CD4-positive, alpha-beta memory T cell (primary cell): ENCODE measurements at places on chromosomes 7 and 10.

DNA sequence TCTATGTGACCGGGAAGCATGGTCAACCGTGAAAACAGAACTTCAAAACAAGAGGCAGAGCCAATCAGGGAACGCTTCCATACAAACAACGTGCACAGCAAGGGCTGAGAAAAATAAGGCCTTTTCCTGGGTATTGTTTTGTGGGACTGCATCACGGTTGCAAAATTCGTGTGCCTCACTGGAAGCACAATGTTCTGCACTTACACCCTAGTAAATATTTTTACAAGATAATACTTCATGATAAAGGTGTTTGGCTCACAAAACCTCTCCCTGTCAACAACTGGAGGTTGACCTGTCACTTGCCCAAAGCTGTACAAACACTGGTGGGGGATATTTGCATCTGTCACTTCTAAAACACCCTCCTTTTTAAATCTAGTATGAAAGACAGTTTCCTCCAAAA, 37.0 kb downstream of the KLF6 start:
- no peak for DNase-seq

DNA sequence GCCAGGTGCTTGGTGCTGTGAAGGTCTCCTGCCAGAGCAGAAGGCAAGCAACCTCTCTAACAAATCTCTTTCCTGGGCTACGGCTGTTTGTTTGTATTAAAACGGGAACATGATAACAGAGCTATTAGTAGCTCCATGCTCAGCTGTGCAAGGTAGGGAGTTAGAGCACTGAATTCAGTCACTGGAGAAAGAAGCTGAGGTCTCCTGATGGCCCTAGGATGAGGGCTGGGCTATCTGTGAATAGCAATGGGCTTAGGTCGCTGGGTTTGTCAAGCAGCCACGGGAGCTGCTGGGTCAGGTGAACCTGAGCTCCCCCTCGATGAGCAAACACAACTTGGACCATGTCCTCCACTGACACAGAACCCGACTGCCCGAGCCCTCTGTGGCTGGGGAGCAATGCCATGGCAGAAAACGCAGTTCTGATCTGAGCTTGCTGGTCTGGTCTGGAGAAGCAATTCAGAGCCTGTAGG, 24.4 kb downstream of the TACC2 start:
- DNase-seq = no peak

GRCh38 chr7:142030294-142030693, 34.6 kb downstream of the MGAM start:
- DNase-seq = no peak

DNA sequence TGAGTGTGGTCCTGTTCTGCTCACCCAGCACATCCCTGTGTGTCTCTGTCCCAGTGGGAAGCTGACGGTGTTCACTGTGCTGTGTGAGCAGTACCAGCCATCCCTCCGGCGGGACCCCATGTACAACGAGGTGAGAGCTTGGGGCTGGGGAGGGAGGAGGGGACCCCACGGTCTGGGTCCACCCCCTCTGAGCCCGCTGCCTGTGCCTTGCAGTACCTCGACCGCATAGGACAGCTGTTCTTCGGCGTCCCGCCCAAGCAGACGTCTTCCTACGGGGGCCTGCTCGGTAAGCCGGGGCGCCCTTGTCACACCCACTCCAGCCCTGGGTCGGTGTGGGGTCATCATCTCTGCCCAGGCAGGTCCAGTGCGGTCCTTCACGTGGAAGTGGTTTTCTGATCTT, 17.3 kb downstream of the GET4 start:
- DNase-seq = peak; percentile 28

DNA sequence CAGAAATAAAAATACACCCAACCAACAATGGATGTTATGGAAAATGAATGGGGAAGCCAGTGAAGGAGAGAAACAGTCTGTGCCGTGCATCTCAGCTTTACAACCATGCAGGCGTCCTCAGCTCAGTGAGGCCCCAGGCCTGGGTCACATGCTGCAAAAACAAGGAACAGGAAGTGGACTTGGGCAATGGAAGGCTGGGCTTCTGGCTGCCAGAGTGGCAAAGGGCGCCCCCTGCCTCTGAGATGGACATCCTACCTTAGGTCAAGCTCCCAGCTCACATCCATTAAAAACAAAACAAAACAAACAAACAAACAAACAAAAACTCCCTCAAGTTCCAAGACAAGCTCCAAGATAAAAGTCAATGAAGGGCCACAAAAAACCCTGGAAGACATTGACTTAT, 54.7 kb upstream of the AFAP1L2 start:
- no peak for DNase-seq

DNA sequence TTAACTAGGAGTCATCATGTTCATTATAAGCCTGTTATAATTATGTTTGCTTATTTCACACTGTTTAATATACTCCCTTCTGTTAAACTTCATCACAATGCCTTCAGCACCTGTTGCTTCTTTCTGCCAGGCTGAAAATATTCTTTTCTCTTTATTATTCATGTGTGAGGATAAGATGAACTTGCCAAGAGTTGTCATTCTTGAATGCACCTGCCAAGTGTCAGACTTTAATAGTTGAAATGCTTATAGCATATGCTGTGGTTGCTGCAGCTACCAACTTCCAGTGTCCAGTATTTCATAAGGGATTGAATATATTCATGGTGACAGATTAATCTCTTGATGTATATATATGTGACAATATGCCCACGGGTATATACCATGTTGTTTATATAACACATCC, 339.2 kb upstream of the MEOX2 start:
- no peak for DNase-seq

GRCh38 chr7:74625446-74625845, 32.1 kb upstream of the GTF2I start:
- DNase-seq = peak; percentile 16

DNA sequence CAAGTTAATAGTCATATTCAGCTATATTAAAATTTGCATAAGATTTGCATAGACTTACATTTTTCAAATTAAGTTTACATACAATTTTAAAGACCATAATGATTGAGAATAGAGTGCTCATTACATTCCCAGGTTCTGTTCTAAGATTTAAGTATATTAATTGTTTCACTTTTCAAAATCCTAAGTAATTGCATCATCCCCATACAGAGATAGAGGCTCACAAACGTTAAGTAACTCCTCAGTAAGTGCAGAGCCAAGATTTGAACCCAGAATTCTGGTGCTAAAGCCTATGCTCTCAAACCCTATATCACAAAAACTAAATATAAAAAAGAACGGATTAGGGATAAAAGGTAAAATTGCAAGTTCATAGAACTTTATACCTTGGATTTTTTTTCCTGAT, 2.1 kb downstream of the ITIH5 start:
- DNase-seq = no peak

DNA sequence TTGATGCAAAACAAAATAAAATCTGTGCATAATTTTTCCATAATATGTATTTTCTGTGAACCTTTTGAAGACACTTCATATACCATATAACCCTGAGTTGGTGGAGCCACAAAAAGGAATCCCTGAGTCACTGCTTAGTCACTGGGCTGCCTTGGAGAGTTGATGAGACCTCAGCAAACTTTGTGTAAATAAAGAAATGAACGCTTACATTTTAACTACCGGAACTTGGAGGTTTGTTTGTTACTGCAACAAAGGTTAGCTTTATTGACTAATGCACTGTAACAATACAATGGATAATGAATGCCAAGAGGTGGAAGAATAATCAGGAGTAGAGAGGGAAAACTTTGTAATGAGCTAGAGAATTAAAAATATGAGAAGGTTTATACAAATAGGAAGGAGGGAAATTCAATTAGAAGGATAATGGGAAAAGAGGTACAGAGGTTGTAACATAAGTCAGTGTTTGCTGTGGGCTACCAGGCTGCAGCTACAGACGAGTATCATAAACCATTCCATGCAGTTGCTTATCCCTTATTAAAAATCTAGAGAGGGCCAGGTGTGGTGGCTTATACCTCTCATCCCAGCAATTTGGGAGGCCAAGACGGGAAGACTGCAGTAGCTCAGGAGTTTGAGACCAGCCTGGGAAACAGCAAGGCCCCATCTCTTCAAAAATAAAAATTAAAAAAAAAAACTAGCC, 1042.1 kb downstream of the TYW1 start:
- no peak for DNase-seq
